ENCODE measurements at places on chromosomes 2 and 18. TPM values are rescaled to one million over a fixed set of nuclear protein-coding genes. Genes with fewer than 3 reads are reported as not detected.

Gene UGT1A4
- 0.11 TPM for total RNA-seq

DNA sequence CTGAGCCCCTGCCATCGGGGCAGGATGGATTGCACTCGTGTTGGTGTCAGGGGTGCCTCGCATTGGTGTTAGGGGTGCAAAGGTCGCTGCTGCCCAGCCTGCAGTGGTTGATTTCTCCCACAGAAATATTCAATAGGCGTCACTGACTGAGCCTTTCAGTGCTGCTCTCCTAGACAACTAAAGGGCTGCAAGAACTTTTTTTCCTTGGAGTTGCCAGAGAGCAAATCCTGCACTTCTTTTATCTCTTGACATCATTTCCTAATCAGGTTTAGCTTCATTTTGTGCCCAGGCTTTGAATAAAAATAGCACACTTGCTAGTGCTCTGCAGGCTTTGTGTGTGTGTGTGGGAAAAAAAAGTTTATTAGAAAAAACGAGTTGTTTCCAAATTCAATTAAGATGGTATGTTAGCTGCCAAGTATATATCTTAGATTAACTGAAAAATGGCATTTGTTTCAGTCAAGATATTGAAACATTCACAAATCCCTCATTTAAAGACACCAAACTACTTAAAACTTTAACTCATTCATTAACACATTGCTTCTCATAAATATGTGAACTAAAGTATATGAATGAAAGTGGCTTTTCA, 125.6 kb downstream of the SOCS6 start:
- DNase-seq: no peak

DNA sequence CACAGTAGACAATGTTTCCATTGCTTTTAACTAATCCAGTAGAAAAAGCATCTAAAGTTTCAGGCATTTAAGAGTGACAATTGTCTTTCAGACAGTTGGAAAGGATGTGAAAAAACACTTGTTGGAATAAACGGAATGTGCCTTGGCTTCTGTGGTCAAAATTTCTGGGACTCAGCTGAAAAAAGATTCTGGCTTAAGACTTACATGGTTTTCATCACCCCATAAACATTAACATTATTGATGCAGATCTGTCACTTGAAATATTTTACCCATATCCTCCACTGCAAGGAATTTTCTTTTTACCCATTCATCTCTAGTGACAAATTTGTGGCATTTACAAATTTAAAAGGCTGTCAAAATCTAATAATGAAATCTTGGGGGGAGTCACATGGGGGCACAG, 166.0 kb downstream of the SRBD1 start:
- DNase-seq: no peak

GRCh38 chr2:152627351-152627957, 89.8 kb downstream of the PRPF40A start:
- peak; percentile 61 for DNase-seq

GRCh38 chr2:226649871-226650660, 149.6 kb downstream of the IRS1 start:
- DNase-seq: peak; percentile 99

DNA sequence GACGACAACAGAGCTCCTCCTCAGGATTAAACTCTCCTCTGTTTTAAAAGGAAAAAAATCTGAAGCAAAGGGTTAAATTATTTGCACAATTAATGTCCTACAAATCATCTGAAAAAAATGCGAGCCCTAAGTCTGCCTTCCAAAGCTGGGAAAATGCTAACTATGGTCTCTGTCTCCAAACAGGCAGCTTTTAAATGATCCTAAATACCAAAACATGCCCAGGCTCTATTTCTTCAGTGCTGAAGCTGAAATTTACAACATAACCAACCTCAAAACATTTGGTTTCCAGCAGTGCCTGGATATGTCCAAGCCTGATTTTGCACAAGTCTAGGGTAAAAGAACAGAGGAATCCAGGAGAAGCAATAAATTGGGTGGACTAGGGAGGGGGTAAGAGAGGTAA, 57.2 kb downstream of the LBH start:
- DNase-seq: no peak

Measured in A673 (cell line).